ENCODE measurements at places on chromosomes 12 and 14.

DNA sequence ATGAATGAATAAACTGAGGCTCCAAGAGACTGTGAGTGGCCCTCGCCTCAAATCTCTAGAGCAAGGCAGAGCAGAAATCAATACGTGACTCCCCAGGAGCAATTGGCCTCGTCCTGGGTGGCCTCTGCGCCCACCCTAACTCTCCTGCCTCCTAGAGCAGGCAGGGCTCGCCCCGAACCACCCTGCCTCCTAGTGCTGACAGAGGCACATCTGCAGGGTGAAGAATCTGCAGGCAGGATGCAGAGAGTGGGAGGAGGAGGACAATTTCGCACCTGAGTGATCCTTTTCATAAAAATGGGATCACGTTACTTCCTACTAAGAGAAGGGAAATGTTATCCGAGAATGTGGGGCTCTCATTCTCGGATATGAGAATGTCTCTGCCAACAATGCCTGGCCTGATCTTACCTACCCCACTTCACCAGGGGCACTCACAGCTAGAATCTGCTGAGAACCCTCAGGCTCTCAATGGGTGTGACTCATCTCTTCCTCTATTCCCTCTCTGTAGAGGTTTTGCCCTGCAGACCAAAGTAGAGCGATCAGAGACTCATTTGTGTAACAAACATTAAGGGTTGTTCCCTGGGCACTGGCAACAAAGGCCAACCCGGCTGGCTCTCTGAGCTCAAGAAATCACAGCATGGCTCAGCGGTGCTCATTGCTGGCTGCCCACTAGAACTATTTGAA is 61.7 kb upstream of the BCL2L14 start:
- DNase-seq: peak; percentile 52

GRCh38 chr12:5873281-5873919 is 71.7 kb downstream of the ANO2 start:
- no peak for DNase-seq

- DNase-seq: no peak
Observed at GRCh38 chr14:26841326-26841725, 243.5 kb upstream of the NOVA1 start.

DNA sequence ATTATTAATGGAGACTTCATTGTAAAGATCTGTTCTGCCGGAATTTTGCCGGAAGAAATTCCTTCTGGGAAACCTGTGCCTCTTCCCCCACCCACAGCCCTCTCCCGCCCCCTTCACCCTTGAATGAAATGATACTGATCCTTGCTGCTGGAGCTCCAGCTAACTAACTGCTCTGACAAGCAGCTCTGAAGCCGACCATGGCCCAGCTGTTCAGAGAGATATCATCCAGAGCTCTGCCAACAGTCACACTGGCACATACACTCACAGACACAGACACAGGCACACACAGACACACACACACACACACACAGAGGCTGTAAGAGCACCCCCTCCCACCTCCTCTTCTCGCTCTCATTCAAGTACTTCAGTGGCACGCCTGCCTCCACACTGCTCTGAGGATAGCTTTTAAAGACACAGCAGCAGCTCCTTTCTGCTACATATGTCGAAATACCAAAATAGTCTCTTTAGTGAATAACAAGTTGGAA is 88.6 kb downstream of the R3HDM2 start:
- no peak for DNase-seq

GRCh38 chr14:58808828-58809227 is 171.1 kb downstream of the DACT1 start:
- DNase-seq: no peak

- DNase-seq: no peak
Observed at GRCh38 chr14:100655741-100656085, 68.5 kb upstream of the BEGAIN start.

- DNase-seq: no peak
Observed at GRCh38 chr14:38502239-38502638, 246.3 kb upstream of the CLEC14A start.

GRCh38 chr14:84610086-84610485 is 919.9 kb upstream of the FLRT2 start:
- no peak for DNase-seq

DNA sequence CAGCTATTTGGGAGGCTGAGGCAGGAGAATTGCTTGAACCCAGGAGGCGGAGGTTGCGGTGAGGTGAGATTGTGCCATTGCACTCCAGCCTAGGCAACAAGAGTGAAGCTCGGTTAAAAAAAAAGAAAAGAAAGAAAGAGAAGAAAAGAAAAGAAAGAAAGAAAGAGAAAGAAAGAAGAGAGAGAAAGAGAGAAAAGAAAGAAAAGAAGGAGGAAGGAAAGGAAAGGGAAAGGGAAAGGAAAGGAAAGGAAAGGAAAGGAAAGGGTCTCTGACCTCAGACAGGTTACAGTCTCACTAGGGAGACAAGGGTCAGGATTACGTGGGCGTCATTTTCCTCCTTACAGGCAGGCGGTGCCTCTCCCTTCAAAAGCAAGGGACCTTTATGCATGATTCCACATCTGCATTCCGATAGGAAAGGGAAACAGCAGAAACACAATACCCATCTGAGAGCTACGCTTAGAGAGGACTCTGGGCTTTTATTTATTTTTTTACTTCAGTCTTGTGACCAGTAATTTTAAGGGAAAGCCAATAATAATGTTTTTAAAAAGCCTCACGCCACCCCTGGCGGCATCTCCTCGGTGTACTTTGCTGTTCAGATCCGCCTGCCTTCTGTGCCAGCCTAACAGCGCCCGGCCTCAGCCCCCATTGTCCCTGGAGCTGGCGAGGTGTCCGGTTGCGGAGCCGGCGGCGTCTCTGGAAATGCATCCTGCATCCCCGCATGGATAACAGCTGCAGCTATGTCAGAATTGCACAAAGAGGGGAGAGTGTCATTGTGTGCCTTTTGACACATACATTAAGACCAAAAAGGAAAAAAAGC is 945 bp upstream of the HIP1R start:
- DNase-seq: no peak

DNA sequence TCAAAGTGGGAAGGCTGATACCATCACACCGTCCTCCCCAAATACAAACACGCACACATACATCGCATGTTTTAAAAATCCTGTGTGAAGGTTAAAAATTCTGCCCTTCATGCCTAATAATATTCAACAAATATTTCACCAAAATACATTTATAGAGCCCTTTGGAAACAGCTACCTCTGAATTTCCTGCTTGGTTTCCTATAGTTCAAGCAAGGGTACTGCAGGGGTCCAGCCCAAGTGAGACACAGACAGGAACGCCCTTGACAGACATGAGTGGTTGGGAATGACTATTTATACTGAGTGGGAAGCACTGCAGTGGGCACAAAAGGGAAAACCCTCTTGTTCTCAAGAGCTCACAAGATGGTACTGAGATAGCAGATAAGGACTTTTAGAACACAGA is 51.0 kb downstream of the ST8SIA1 start:
- no peak for DNase-seq

DNA sequence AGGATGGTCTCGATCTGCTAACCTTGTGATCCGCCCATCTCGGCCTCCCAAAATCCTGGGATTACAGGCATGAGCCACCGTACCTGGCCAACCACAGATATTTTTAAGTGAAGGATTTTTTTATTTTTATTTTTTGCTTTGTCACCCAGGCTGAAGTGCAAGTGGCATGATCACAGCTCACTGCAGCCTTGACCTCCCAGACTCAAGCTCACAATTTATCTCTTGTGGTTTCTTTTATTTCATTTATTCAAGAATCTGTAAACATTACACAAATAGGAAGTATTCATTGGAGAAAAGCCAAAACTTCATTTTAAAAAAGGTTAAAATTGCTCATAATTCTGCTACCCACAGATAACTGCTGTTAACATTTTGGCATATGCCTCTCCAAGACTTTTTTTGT is 13.3 kb downstream of the MOAP1 start:
- no peak for DNase-seq

- no peak for DNase-seq
Observed at GRCh38 chr12:58919231-58920101, 838 bp downstream of the LRIG3 start.

DNA sequence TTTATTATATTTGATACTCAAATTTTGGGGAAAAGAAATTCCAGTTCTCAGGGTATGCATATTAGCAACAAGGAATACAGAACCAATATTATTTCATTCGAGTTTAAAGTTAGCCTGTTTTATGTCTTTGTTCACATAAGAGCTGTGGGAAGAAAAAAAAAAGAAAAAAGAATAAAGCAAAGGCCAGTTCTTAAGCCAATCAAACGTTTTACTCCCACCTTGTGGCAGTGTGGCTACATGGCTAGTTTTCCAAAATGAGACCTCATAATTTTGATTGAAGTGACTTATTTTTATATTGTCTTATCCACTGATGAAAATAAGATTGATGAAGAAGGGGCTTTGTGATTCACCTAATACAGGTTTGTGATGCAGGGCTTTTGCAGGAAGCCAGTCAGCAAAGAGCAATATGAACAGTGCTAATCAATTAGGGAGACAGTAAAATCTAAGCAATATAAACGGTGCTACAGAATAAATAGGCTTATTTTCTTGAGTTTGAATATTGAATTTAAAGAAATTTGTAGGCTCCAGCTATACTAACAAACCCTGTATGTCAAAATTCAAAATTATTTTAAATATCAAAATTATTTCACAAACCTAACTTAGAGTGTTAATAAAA is 624.1 kb upstream of the FOXG1 start:
- no peak for DNase-seq

- no peak for DNase-seq
Observed at GRCh38 chr12:102486153-102486552, 5.8 kb upstream of the IGF1 start.

DNA sequence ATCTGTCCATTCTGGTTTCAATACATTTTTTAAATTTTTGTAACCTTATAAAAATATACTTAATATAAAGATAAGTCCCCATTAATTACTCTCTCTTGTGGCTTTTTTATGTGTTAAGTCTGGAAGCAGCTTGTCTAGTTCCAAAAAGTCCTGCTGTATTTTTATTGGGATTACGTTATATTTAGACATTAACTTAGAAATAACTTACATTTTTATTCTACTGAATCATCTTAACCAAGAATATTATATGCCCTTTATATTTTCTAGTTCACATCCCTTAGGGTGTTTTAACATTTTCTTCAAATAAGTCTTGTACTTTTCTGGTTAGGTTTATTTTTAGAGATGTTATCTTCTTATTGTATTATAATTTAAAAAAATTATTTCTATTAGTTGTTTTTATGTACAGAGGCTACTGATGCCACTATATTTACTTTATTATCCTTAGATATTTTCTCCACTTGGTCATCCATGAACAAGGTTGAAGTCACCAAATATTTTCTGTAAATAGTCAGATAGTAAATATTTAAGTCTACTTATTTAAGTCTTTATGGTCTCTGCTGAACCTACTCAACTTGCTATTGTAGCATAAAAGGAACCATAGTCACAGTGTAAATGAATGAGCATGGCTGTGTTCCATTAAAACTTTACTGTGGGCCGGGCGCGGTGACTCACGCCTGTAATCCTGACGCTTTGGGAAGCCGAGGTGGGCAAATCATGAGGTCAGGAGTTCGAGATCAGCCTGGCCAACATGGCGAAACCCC is 132.4 kb upstream of the NEDD1 start:
- no peak for DNase-seq

GRCh38 chr12:109163167-109163566 is 46.8 kb downstream of the ACACB start:
- DNase-seq: no peak

- DNase-seq: no peak
Observed at GRCh38 chr14:35425850-35426249, 21.3 kb upstream of the NFKBIA start.

- no peak for DNase-seq
Observed at GRCh38 chr12:66206141-66206540, 17.1 kb downstream of the IRAK3 start.

DNA sequence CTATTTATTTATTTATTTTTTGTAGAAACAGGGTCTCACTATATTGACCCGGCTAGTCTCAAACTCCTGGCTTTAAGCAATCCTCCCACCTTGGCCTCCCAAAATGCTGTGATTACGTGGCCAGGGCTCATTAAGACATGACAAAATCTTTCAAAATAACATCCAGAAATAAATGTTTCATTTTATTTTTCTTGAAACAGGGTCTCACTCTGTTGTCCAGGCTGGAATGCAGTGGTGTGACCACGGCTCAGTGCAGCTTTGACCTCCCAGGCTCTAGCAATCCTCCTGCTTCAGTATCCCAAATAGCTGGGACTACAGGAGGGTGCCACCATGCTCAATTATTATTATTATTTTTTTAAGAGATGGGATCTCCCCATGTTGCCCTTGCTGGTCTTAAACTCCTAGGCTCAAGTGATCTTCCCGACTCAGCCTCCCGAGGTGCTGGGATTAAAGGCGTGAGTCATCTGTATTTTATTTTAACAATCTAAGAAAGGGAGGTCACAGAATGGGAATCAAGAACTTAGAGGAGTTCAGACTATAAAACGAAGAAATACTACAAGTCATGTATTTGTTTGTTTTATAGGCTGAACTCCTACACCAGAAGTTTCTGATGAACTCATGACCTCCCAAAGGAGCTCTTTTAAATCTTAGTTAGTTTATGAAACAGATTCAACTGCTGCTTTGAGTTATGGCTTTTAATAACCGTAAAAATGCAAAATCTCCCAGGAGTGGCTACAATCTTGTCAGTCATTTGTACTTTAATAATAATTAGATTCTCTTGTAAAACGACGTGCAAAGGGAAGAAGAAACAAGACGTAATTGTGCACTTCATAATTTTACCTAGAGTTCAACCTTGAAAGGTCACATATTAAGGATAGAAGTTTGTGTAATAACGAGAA is 2.1 kb upstream of the TMEM263 start:
- no peak for DNase-seq

DNA sequence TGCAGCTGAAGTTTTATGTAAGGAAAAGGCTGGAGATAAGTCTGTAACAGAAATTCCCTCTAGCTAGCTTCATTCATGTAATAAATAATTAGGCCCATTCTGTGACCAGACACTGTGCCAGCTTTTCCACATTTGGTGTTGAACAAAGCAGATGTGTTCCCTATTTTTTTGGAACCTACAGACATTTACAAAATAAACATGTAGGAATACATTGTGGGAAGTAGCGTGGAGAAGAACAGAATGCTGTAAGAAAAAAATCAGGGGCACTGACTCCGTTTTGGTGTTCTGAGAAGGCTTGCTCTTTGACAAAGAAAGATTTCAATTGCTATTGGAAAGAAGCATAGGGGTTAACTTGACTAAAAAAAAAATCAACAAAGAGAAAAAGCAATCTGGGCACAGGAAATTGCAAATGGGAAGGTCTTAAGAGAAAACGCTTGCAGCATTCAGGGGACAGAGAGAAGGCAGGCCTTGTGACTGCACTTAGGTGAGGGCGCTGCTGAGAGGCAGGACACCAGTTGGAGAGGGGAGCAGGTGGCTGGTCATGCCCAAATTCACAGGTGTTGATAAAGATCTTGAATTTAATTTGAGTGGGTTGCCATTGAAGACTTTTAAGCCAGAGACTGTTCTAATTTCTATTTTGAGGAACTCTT is 4.0 kb downstream of the FAR2 start:
- no peak for DNase-seq

GRCh38 chr12:12181511-12181910 is 85.3 kb downstream of the LRP6 start:
- DNase-seq: no peak

- DNase-seq: no peak
Observed at GRCh38 chr12:69575346-69575745, 9.9 kb upstream of the CCT2 start.
